GM03348 (cell line): ENCODE measurements at places on chromosomes 2 and 18.

- no peak for DNase-seq
These were observed 6.6 kb downstream of the YIPF4 start for GRCh38 chr2:32284321-32284720.

GRCh38 chr2:1055014-1055595 is 104.5 kb downstream of the SNTG2 start:
- peak; percentile 92 for DNase-seq

DNA sequence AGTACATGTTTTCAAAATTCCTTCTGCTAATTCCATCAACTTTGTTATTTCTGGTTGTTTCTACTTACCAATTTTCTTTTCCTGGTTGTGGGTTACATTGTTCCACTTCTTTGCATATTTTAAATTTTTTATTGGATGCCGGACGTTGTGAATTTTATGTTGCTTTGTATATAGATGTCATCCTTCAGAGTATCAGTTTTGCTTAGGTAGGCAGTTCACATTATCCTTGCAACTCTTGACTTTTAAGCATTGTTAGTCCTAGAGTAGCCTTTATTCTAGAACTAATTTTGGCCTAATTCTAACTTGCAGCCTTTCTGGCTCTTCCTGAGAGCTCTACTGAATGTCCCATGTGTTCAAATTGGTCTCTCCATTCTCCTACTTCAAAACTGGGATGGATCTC is 228.7 kb upstream of the MC4R start:
- no peak for DNase-seq

- DNase-seq: no peak
These were observed 10.7 kb downstream of the C2orf74 start for GRCh38 chr2:61172671-61173070.

GRCh38 chr2:236889791-236890704 is 195.6 kb upstream of the COPS8 start:
- DNase-seq: no peak

DNA sequence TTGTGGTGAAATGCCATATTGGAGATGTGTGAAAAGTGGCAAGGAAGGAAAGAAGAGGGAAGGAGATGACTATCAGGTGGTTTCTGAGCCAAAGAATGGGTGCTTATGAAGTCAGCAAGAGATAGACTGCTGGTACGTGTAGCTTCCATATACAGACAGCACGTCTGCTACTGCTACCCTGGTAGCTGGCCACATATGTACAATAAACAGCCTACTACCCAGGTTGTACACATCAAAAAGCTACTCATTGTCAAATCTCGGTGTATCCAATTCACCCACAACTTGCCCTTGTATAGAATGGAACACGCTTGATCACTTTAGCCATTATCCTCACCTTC is 761.8 kb downstream of the LRRTM4 start:
- DNase-seq: no peak

DNA sequence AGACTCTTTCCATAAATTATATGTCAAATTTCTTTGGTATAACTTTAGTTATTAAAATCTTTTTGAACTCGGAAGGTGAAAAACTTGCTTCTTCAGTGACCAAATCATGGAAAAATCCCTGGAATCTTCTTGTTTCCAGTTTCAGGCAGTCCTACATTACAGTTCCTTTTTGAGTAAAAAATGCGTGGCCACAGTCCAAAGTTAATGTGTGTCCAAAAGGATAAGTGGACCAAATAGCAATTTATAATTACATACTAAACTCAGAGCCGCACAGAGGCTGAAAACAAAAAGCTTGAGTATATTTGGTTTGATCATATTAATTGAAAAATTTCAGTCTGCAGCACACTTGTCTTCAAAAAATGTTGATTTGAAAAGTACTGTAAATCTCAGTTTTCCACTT is 28.4 kb upstream of the DYNC2LI1 start:
- DNase-seq: peak; percentile 69

DNA sequence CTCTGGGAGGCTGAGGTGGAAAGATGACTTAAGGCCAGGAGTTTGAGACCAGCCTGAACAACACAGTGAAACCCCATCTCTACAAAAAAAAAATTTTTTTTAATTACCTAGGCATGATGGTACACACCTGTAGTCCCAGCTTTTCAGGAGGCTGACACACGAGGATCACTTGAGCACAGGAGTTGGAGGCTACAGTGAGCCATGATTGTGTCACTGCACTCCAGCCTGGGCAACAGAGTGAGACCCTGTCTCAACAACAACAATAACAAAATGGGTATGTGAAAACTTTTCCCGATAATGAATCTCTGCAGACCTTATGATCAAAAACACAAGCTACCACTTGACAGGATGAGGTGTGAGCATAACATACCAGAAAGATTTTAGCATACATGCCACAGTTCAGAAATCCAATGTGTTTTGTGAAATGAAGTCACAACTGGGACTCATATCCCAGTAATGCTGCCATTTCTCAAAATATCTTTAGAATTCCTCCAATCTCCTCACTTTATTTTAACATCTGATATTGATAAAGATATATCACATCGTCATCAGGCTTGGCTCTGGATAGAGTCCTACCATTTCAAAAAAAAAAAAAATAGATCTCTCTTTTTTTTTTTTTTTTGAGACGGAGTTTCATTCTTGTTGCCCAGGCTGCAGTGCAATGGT is 74.0 kb upstream of the PELI1 start:
- DNase-seq: no peak

- DNase-seq: no peak
These were observed 58.0 kb upstream of the FBXO11 start for GRCh38 chr2:47964277-47964676.

- DNase-seq: peak; percentile 71
These were observed 19.0 kb upstream of the DUSP19 start for GRCh38 chr2:183059561-183059960.

GRCh38 chr2:65605058-65605742 is 172.8 kb upstream of the SPRED2 start:
- DNase-seq: no peak

- peak; percentile 68 for DNase-seq
These were observed 83.9 kb downstream of the STPG4 start for GRCh38 chr2:47070920-47071824.
